Uterus (tissue), 4 donors: ENCODE measurements at places on chromosomes 11 and 22. TPM values are rescaled to one million over a fixed set of nuclear protein-coding genes. Genes with fewer than 3 reads are reported as not detected.

DNA sequence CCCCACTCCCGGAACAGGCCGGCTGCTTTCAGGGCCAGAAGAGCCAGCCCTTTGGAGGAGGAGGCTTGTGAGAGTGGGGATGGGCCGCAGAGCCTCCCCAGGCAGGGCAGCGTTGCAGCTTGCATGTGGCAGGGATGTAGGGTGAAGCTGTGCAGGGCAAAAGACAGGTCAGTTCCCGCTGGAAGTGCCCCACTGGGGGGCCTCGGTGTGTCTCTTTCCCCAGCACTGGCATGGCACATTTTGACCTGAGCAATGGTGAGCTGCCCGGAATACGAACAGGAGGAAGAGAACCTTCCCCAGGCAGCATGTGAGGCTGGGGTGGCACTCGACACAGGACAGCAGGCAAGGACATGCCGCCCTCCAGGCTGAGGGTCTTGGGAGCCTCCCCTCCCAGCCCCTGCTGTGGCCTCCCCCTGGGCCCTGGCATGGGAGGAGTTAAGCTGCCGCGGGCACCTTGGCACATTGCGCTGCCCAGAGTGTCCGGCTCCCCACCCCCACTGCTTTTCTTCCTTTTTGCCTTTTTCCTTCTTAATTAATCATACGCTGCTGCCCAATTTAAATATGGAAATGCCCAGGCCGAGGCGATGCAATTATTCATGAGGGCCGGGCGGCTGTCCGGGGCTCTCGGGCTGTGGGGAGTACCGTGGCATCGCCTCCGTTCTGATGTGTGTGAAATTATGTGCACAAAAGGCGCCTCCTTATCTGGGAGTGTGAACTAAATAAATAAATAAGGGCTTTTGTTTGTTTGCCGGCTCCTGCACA is 76.0 kb upstream of the WNT7B start:
- no peaks in the 10 kb centered on the region for H3K36me3 ChIP-seq
- H3K27ac ChIP-seq: peak overlapping the region; percentile 100
- peak; percentile 55 for DNase-seq
- H3K4me3 ChIP-seq: peak overlapping the region; percentile 65
- peaks cover 13% of the 10 kb centered on the region for H3K4me1 ChIP-seq

DNA sequence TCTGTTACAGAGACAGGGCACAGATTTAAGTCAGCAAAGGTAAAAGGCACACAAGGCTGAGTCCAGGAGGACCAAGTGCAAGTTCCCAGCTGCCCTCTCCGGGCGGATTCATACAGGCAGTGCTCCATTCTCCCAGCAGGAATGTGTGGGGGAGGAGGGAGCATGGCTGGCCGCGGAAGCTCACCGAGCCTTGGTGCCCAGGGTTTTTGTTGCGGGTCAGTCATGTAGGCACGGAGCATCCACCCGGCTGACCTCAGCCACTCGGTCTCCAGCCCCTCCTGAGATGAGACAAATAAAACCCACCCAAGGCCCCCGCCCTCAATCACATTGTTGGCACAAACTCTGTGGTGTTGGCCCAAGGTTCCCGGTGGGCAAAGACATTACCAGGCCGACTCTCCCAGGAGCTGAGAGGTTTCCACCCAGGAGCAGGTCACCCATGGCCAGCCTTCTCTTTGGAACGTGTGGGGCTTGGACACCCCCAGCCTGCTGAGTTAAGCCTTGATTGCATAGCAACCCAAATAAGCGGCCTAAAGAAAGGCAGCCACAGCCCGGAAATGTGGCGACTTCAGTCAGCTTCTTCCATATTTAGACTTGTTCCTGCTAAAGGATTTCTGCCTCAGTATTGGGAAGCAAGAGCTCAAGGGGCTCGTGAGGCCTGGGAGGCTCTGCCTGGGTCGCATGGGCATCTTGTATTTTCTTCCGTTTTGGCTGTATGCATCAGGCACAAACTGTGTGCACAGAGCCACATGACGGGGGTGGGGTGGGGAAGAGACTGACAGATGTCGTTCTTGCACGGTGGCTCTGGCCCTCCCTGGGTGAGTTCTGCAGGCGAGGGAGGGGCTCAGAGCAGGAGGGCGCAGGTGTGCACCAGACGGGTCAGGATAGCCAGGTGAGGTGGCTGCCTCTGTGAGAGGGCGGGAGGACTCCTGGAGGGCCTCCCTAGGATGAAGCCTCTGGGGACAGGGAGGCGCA is 63.0 kb downstream of the ARHGAP8 start:
- no peaks in the 10 kb centered on the region for H3K4me1 ChIP-seq
- no peak overlapping the region for H3K27ac ChIP-seq
- H3K4me3 ChIP-seq: no peak overlapping the region
- DNase-seq: no peak
- H3K27me3 ChIP-seq: no peaks in the 10 kb centered on the region
- no peaks in the 10 kb centered on the region for H3K36me3 ChIP-seq

DNA sequence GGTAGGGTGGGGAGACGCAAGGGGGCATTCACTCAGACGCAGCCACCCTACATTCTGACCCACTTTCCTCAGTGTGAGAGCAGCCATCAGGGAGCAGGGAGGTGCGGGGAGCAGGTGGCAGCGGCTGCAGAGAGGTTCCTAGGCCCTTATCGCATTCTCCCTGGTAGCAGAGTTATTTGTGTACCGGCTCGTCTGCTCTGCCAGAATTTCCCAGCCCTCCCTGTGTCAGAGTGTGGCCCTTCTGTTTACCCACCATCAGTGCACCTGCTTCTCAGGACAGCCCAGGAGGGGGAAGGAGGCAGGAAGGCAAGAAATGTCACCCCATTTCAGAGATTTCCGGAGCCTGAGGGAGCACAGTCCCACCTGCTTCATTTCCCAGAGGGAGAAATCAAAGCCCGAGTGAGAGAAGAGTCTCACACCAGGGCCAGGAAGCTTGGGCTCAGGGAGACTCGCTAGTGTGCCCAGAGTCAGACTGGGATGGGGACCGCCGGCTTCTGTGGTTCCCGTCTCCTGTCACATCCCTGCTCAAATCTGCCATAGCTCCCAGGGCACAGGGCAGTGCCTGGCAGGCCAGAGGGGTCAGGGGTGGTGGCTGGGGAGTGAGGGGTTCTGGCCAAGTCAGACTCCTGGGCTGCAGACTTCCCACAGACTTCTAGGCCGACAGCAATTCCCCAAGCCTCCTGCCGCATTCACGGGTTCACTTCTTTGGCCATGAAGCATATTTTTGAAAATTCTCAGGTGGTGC is 49.7 kb downstream of the ARRB1 start:
- no peaks in the 10 kb centered on the region for H3K4me1 ChIP-seq
- H3K36me3 ChIP-seq: no peaks in the 10 kb centered on the region
- H3K27ac ChIP-seq: peak overlapping the region; percentile 27
- no peak overlapping the region for H3K4me3 ChIP-seq
- no peaks in the 10 kb centered on the region for H3K27me3 ChIP-seq

DNA sequence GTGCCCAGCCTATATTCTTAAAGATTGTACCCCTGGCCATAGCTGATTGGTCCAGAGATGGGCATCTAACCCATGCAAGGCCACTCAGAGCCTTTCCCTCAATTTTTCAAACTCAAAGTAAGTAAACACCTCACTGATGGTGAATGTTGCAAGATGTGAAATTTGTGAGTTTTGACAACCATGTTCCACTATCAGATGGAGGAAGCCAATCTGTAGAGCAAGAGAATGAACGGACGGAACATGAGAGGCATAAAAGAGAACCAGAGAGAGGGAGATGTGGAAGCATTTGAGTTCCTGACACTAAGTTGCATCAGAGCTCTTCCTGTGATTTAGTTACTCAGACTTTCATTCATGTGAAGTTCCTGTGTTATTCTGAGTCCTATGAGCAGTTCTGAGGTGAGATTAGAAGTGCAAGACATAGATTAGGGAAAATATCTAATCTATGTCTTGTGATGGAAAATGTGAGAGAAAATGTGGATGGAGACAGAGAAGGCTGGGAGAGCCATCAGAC is 73.3 kb downstream of the PRSS23 start:
- H3K27me3 ChIP-seq: no peaks in the 10 kb centered on the region
- no peak for DNase-seq
- no peak overlapping the region for H3K4me3 ChIP-seq
- H3K4me1 ChIP-seq: no peaks in the 10 kb centered on the region

DNA sequence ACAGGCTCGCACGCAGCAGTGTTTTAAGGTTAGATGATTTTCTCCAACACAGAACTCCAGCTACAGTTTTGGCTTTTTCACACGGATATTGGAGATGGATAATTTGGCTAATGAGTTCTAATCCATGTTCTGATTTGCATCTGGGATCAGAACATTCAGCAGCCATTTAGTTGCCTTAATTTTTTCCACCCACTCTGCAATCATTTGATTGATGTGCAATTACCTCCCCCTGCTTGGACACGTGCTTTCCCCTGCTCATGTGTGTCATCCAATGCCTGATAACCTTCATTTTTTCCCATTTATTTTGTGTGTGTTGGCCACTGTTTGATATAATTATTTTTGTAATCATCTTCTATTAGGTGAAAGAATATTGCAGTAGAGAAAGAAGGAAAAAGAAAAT is 257.8 kb downstream of the ST3GAL4 start:
- no peaks in the 10 kb centered on the region for H3K4me1 ChIP-seq
- H3K4me3 ChIP-seq: no peak overlapping the region
- no peak overlapping the region for H3K27ac ChIP-seq
- H3K27me3 ChIP-seq: no peaks in the 10 kb centered on the region
- no peaks in the 10 kb centered on the region for H3K36me3 ChIP-seq

Gene ACCS
- 13.1 TPM for total RNA-seq

Gene CPT1B
- 0.51 TPM for total RNA-seq
